Urinary bladder (tissue), 4 donors: ENCODE measurements at places on chromosomes 2 and 18. TPM values are rescaled to one million over a fixed set of nuclear protein-coding genes. Genes with fewer than 3 reads are reported as not detected.
A peak's percentile ranks its signal among the peaks of the same experiment; 100 is the strongest.

DNA sequence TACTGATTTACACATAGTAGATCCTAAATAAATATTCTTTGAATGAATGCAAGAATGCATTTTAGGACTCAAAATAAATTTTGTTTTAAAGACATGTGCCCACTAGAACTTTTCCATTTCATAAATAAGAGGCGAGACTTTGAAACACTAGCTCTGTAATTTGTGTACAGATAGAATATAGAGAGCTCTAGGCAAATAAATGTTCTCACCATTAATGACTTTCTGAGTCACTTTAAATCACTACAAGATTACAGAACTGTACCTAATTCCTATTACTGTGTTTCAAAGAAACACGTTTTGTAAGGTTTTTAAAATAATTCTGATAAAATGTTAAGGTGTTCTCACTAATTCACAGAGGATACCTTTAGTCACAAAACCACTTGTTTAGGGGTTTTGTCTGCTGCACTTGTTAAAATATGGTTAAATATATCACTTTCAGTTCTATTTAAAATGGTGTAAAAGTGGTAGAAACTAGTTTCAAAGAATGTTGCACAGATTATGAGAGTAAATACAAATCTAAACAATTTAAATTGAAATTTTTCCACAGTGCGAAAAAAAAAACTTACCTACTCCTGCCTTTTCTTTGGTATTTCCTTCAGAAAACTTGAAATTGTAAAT is 158.7 kb upstream of the ZC3H15 start:
- no peak for DNase-seq

DNA sequence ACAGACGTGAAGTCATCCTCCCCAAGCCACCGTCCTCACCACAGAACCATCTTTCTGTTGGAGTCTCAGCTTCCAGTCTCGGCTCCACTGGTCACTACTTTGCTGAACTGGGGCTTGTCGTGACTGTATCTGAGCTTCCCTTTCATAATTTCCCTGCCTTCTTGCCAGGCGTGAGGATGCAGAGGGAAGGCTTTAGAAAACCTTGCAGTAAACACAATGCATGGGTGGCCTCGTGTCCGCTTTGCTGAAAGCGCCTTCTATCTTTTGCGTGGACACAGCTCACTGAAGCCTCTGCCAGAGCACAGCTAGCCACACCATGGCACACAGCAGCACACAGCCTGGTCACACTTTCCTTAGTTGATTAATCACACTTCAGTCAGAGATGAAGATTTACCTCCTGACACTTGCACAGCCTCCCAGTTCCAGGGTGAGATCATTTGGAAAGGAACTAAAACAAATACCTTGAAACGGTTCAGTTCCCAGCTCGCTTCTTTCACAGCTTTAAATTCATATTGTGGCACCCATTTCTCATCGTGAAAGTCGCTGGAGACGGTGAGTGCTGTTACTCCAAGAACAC is 2.8 kb upstream of the GPR45 start:
- no peak for DNase-seq

GRCh38 chr2:116917196-116917595 is 897.3 kb upstream of the DDX18 start:
- peak; percentile 4 for DNase-seq

GRCh38 chr18:60508108-60508507 is 135.5 kb upstream of the MC4R start:
- no peak for DNase-seq

- no peak for DNase-seq
These were observed 339.9 kb downstream of the ADCYAP1 start for GRCh38 chr18:1244397-1245122.

GRCh38 chr2:197079414-197079813 is 152.9 kb upstream of the PGAP1 start:
- no peak for DNase-seq

- no peak for DNase-seq
These were observed 34.5 kb downstream of the GLI2 start for GRCh38 chr2:120770176-120770575.

GRCh38 chr2:166410828-166411472 is 35.2 kb upstream of the SCN9A start:
- DNase-seq = no peak

DNA sequence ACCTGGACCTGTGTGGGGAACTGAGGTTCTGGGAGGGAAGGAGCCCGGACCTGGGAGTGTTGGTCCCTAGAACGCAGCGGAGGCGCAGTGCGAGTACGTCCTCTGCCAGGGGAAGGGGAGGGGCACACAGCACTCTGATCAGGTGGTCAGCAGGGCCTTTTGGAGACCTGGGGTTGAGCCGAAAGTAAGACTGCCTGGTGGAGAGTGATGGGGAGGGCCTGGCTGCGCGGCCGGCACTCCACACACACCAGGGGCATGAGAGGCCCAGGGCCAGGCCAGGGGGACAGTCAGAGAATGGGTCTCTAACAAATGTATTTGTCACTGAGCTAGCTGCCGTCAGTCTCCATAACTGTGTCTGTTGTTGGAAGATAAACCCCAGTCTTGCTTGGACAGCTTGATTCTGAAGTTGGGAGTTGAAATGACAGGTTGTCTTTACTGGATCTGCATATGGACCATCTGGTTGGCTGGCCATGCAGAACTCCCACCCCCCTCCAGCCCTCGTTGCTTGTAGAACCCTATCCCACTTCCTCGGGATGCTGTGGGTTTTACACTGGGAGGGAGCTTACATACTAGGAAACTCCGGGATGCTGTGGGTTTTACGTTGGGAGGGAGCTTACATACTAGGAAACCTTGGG is 75.4 kb upstream of the NFATC1 start:
- no peak for DNase-seq

DNA sequence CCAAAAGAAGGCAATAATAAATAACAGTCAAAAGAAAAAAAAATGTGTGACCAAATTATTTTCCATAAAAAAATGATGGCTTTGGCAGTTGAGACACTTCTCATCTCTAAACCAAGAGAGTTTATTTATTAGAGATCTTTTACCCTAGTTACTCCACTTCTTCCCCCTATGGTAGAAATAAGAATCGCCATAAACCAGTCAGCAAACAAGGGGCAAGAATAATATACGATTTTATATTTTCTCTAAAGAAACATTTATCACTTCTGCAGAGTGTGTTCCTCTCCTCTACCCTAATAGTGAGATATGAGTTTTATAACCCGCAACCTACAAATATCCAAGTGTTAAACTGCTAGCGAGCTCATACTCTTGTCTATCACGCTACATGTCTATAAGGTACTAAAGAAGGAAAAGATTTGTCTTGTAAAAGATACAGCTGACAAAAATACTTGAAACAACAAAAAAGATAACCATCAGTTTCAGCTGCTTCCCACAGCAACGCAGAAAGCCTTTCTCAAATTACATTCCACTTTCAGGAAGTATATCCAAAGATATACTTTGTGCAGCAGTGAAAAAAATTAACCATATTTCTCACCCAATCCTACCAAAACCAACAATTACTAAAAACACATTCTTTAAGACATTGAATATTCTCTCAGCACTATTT is 2.3 kb downstream of the RNF103 start:
- DNase-seq = no peak

DNA sequence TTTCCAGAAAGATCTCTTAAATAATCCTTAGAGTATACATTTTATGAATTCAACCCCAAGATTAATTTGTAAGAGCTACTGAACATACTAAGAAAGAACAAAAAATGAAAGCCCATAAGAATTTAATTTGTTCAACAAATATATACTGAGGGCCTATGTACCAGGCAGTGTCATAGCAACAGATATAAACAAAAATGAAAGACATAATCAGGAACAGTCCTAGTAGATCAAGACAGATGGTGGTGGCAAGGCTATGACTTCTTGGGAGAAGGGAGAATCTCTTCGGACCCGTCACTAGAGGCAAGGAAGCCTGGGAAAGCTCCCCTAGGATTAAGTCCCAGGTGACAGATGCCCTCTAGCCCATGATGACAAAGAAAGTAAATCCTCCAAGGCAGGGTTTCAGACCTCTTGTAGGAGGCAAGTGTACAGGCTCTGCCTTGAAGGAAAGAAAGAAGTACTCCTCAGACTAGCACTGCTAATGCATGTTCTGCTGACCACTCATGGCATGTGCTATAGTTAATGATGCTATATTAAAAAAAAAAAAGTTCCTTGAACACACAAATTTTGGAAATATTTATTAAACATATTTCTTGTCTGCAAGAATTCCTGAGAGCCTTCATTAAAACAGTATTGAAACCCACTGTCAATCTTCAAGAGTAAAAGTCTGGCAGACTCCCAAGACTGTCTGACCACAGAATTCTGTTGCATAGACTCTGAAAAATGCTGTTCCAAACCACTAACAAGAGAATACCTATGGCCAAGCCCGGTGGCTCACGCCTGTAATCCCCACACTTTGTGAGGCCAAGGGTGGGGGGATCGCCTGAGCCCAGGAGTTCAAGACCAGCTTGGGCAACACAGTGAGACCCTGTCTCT is 31.5 kb downstream of the NOL10 start:
- DNase-seq = no peak

DNA sequence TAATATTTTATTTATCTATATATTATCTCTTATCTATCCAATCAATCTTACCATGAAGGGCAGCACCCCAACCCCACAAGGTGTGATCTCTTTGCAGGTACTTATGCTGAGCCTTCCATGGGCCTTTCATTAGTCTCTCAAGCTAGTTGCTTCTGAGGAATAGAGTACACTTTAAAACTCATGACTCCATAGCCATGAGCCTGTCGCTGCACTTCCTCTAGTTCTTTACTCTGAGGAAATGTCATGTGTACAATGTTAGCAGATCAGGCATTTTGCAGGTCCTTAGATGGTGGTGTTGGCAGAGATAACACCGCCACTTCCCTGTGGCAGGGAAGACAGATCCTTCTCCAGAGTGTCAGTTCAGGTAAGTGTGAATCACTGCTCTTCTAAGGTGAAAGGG is 29.5 kb upstream of the STAT4 start:
- no peak for DNase-seq

DNA sequence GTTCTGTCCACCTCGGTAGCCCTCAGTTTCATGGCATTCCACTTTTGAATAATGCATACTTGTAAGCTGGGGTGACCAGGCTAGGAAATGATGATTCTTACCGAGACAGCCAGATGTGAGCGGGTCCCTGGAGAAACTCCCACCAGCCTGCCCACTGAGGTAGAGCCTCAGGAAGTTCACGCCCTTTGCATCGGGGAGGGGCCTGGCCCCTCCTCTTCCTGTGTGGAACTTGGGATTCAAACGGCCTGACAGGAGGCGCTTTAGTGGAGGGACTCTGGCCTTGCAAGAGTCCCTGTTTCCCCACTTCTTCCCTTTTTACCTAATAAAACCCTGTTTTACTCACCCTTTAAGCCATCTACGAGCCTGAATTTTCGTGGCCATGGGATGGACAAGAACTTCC is 44.6 kb downstream of the MRO start:
- no peak for DNase-seq

- no peak for DNase-seq
These were observed 65.2 kb upstream of the ST8SIA5 start for GRCh38 chr18:46821856-46822711.

DNA sequence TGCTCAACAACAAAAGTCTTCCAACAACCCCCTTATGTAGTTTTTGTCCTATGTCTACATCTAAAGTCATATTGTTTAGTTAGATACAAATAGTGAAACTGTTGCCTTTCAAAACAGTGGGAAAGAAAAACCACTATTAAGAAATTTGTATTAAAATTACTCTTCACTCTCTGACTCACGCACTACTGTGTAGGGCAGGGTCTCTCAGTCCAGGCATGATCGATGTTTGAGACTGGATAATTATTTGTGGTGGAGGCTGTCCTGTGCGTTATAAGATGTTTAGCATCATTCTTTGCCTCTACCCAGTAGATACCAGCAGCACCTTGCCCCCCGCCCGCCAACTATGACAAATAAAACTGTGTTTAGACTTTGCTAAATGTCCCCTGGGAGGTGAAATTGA is 369.4 kb upstream of the ZEB2 start:
- no peak for DNase-seq

DNA sequence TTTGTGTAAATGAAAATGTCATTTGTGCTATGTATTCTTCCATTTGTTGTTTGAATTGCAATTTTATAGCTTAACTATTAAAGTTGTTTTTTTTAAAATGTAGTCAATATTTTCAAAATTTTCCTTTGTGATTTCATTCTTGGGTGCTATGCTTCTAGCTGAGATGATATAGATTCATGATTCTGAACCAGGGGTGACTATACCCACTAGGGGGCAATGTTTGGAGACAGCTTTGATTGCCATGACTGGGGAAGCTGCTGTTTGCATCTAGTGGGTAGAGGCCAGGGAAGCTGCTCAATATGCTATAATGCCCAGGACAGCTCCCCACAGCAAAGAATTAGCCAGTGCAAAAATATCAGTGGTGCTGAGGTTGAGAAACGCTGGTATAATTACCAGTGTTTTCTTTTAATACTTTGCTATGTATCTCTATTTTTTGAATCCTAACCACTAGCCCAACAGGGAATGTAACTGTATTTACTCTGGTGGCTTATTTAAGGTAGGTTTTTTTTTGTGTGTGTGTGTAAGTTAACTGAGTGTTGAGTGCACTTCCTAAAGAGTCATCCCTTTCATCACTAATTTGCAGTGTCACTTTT is 99.7 kb downstream of the MEP1B start:
- no peak for DNase-seq

DNA sequence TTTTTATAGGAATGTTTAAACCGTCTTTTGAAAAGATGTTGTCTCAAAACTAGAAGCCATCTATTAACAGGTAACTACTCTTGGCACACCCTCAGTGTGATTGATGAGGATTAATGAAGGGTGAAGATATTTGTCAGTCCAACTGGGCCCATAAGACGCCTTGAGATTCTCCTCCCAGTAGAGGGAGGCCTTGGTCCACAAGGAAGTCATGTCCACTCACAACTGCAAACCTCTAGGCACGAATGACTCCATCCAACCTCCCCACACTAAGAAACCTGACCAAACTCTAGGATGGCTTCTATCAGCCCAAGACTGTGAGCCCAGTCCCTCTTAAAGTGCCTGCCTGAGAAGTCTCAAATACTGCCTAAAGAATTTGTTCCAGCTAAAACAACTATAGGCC is 19.2 kb upstream of the GRP start:
- no peak for DNase-seq

DNA sequence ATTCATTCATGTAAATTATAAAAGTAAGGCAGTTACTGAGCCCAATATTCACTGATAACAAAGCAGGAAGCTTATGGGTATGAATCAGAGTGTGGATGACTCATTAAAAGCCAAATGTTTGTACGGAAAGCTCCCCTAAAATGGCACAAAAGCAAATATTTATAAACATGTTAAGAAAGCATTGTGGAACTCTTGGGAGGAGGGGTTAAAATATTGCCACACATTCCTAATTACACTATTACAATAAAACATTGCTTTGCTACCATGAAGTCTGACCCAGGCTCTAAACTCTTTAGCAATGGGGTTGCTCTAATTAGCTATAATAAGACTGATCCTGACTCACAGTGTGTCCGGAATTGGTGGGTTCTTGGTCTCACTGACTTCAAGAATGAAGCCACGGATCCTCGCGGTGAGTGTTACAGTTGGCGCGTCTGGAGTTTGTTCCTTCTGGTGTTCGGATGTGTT is 110.9 kb downstream of the NAB1 start:
- DNase-seq = no peak

The ALMS1 gene
- 65.1 TPM for total RNA-seq

The UGT1A9 gene
- not detected for total RNA-seq

The MATN3 gene
- total RNA-seq = 1.1 TPM

The SF3B6 gene
- total RNA-seq = 139 TPM

The KCNE4 gene
- total RNA-seq = 22.0 TPM
